ENCODE measurements at places on chromosomes 13 and 19.

- peak; percentile 22 for DNase-seq
Measured at GRCh38 chr13:21638319-21639282, 32.3 kb upstream of the FGF9 start.

GRCh38 chr13:42129033-42129432 lies 80.6 kb downstream of the DGKH start:
- DNase-seq = no peak

GRCh38 chr13:44868397-44868796 lies 120.9 kb downstream of the NUFIP1 start:
- no peak for DNase-seq

- DNase-seq = no peak
Measured at GRCh38 chr13:75485286-75486062, 3.5 kb upstream of the TBC1D4 start.

- no peak for DNase-seq
Measured at GRCh38 chr13:96297360-96297759, 207.5 kb downstream of the HS6ST3 start.
